Hematopoietic multipotent progenitor cell treated with erythropoietin and hydrocortisone succinate and interleukin-3 and kit ligand, for 4 days (in vitro differentiated cells): ENCODE measurements at places on chromosomes 1 and 21.

DNA sequence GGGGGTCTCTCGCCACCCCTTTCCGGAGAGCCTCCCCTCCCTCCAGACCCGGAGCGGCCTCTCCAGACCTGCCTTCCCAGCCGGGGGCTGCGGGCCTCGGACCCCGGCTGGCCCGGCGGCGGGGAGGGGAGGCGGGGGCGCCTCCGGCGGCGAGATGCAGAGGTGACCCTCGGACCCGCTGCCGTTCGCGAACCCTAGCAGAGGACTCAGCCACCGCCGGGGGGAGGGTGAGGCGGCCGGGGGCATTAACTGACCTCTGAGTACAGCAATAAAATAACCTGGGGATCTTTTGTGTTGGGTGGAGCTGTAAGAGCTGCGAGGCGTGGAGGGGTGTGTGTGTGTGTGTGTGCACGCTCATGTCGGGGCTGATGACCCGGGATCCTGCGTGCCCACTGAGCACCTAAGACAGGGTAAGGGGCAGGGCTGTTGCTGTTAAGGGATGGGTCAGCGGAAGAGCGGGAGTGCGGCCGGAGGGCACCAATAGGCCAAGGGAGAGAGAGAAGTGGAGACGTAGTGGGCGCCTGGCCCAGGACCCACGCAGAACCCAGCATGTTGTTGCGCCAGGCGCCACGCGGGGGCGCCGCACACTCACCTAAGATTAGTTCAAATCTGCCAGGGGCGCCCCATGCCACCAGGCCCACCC lies 6.3 kb downstream of the HAPLN2 start:
- DNase-seq, result peak; percentile 69

- DNase-seq, result no peak
Observed at GRCh38 chr1:181016563-181016962, 6.1 kb downstream of the STX6 start.

- DNase-seq, result peak; percentile 8
Observed at GRCh38 chr1:192943108-192943507, 116.1 kb downstream of the UCHL5 start.

- DNase-seq, result no peak
Observed at GRCh38 chr1:85259912-85260274, 431 bp upstream of the C1orf52 start.

DNA sequence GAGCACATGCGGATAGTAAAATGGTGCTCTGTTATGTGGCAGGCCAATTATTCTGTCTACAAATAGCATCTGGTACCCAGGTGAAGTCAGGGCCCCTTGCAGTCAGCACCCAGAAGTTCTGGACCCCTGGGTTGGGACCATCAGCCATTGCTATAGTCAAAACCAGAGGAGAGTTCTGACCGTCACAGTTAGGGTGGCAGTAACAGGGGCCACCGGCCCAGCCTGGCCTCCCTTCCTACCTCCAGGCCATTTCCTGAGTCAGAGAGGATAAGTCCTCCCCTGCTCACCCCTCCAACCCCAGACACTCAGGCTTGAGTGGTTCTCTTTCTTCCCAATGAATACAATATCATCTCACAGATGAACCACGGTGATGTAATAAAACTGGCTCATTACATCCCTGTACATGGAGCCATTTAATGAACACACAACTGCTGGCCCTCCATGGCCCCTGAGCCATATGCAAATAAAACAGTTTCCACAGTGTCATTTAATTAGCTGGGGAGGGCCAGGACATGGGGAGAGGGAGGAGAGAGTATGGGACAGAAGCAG lies 673.6 kb downstream of the MATN1 start:
- no peak for DNase-seq

GRCh38 chr1:205446828-205447227 lies 9.0 kb downstream of the BLACAT1 start:
- no peak for DNase-seq

GRCh38 chr1:40311692-40312091 lies 5.4 kb downstream of the COL9A2 start:
- DNase-seq, result no peak
